Calu3 (cell line): ENCODE measurements at places on chromosomes 13 and 19.

- H3K4me1 ChIP-seq, result peaks cover 14% of the 10 kb centered on the region
- DNase-seq, result no peak
- H3K27ac ChIP-seq, result peak overlapping the region; percentile 42
- H3K4me3 ChIP-seq, result peak overlapping the region; percentile 89
Observed at GRCh38 chr13:50125304-50125553, 110.0 kb downstream of the KCNRG start.

DNA sequence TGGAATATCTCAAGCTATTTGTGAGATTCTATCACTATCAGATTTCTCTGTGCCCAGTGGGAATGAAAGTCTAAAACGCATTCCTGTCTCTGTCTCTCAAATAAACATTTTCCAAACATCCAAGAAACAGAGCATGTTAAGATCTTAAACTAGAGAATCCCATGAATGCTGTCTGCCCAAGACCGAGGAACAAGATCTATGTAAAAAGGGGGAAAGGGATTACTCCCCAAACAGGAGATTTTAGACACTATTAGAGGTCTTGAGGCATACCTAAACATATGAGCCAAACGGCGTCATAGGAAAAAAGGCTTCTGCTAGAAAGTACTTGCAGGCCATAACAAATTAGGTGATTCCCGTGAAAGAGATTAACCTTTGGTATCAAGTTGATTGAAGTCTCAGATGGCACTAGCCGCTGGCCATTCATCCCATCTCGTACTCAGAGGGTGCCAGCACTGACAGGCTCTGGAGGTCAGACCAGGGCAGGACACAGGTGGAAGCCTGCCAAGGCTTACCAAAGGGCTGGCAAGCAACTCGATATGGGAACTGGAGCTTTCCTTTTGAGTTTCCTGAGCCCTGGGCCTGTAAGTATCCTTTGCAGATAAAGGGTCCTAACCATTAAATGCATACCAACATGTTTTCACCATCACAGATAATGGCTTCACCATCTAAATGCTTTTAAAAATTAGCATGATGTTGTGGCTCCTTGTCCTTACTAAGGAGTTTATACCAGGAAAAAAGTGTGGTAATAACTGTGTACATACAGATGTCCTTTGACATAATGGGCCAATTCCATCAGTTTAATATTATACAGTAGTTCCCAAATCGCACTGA is 225.2 kb downstream of the FOXO1 start:
- H3K4me3 ChIP-seq, result no peak overlapping the region
- H3K36me3 ChIP-seq, result no peaks in the 10 kb centered on the region
- H3K27ac ChIP-seq, result no peak overlapping the region
- DNase-seq, result peak; percentile 11

DNA sequence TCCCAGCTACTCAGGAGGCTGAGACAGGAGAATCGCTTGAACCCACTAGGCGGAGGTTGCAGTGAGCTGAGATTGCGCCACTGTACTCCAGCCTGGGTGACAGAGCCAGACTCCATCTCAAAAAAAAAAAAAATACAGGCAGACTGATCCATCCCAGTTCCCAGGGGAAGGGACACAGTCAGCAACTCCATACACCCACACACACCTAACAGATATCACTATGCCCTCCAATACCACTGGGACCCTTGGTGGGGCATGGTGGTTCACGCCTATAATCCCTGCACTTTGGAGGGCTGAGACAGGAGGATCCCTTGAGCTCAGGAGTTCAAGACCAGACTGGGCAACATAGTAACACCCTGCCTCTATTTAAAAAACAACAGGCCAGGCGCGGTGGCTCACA is 2.6 kb downstream of the DPF1 start:
- no peak overlapping the region for H3K4me3 ChIP-seq
- H3K27me3 ChIP-seq, result peaks cover 64% of the 10 kb centered on the region
- peaks cover 15% of the 10 kb centered on the region for H3K4me1 ChIP-seq
- no peak overlapping the region for H3K27ac ChIP-seq
- peaks cover 13% of the 10 kb centered on the region for H3K36me3 ChIP-seq

- DNase-seq, result no peak
- no peak overlapping the region for H3K4me3 ChIP-seq
- no peaks in the 10 kb centered on the region for H3K36me3 ChIP-seq
Observed at GRCh38 chr19:49415102-49415809, 8.0 kb downstream of the PTH2 start.

DNA sequence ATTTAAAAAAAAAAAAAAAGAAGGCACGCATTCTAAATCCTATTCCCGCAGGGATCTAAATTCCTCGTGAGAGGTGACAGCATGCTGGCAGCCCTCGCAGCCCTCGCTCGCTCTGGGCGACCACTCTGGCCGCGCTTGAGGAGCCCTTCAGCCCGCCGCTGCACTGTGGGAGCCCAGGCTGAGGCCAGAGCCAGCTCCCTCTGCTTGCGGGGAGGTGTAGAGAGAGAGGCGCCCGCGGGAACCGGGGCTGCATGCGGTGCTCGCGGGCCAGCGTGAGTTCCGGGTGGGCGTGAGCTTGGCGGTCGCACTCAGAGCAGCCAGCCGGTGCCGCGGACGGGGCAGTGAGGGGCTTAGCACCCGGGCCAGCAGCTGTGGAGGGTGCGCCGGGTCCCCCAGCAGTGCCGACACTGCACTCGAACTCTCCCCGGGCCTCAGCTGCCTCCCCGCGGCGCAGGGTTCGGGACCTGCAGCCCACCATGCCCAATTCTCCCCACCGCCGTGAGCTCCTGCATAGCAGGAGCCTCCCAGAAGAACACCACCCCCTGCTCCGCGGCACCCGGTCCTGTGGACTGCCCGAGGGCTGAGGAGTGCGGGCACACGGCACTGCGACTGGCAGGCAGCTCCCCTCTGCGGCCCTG is 553.9 kb downstream of the LMO7 start:
- H3K27ac ChIP-seq, result no peak overlapping the region
- no peak overlapping the region for H3K4me3 ChIP-seq
- H3K27me3 ChIP-seq, result no peaks in the 10 kb centered on the region
- H3K4me1 ChIP-seq, result no peaks in the 10 kb centered on the region
- no peak for DNase-seq

DNA sequence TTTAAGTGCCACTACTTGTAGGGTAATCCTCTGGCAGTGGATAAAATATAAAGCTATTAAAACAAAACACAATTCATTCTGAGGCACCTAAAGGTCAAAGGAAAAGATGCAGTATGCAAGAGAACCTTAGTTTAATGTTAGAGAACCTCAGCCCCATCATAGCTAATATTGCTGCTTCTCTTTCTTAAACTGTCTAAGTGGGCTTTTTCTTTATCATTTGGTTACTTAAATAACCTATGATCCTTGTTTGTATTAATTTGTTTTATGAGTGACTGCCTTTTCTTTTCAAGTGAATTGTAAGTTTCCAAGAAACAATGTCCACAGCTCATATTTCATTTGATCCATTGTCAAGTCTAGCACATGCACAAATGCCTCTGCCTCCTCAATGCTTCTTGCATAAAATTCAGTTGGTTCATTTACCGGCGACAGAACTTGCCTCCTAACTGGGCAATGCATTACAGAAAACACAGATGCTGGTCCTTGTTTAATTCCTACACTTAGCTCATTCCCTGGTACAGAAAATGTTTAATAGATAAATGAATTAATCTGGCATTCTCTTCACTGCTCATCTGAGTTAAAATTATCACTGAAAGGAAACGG is 1049.8 kb downstream of the OLFM4 start:
- no peaks in the 10 kb centered on the region for H3K36me3 ChIP-seq
- H3K27ac ChIP-seq, result no peak overlapping the region
- H3K4me1 ChIP-seq, result no peaks in the 10 kb centered on the region
- H3K4me3 ChIP-seq, result no peak overlapping the region
- H3K27me3 ChIP-seq, result no peaks in the 10 kb centered on the region

- H3K4me3 ChIP-seq, result no peak overlapping the region
- no peaks in the 10 kb centered on the region for H3K36me3 ChIP-seq
- no peaks in the 10 kb centered on the region for H3K4me1 ChIP-seq
- no peaks in the 10 kb centered on the region for H3K27me3 ChIP-seq
Observed at GRCh38 chr13:105363261-105364190, 1171.9 kb downstream of the EFNB2 start.

- no peak overlapping the region for H3K27ac ChIP-seq
- H3K4me1 ChIP-seq, result peaks cover 17% of the 10 kb centered on the region
- H3K27me3 ChIP-seq, result peaks cover 96% of the 10 kb centered on the region
- H3K36me3 ChIP-seq, result peaks cover 12% of the 10 kb centered on the region
- peak; percentile 82 for DNase-seq
Observed at GRCh38 chr19:47414469-47414868, 4.9 kb downstream of the MEIS3 start.

DNA sequence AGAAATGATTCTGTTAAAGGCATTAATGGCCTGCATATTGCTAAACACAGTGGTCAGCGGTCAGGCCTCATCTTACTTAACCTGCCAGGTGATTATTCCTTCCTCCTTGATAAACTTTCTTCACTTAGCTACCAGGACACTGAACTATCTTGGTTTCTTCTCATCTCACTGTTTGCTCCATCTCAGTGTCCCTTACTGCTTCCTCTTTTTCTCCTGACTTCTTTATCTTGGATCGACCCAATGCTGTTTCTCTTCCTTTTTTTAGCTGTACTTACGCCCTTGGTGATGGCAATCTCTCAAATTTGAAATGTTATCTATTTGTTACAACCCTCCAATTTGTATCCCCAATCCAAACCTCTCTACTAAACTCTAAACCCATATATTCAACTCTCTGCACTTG is 7.8 kb upstream of the CLC start:
- peaks cover 96% of the 10 kb centered on the region for H3K27me3 ChIP-seq
- no peak overlapping the region for H3K4me3 ChIP-seq
- no peaks in the 10 kb centered on the region for H3K4me1 ChIP-seq

- no peaks in the 10 kb centered on the region for H3K4me1 ChIP-seq
- no peaks in the 10 kb centered on the region for H3K36me3 ChIP-seq
- H3K27ac ChIP-seq, result no peak overlapping the region
- H3K4me3 ChIP-seq, result no peak overlapping the region
- peak; percentile 45 for DNase-seq
Observed at GRCh38 chr13:42594481-42595252, 20.7 kb downstream of the TNFSF11 start.

DNA sequence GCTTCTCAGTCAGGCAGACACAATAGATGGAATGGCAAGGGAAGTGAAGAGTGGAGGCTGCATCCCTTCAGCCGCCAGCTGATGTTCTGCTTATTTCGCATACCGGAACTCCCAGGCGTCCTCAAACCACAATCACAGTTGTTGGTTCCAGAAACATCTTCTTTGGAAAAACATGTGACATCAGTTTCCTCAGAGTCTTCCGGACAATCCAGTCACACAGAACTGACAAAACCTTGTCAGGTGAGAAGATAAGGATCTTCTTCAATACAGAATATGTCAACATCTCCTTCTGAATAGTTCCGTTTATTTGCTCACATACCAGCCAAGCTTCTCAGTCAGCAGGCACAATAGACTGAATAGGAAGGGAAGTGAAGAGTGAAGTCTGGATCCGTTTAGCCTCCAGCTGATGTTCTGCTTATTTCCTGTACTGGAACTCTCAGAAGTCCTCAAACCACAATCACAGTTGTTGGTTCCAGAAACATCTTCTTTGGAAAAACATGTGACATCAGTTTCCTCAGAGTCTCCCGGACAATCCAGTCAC is 45.1 kb upstream of the CEACAM21 start:
- peaks cover 70% of the 10 kb centered on the region for H3K27me3 ChIP-seq
- no peak overlapping the region for H3K27ac ChIP-seq
